ENCODE measurements at places on chromosomes 3 and 15. TPM values are rescaled to one million over a fixed set of nuclear protein-coding genes. Genes with fewer than 3 reads are reported as not detected.

Gene CCDC39
- total RNA-seq: not detected

Gene SERPINI2
- not detected for total RNA-seq

Gene PLSCR2
- not detected for total RNA-seq

Gene GREM1
- total RNA-seq: 58.2 TPM

Gene AGBL1
- total RNA-seq: not detected

Gene MESP2
- total RNA-seq: 0.15 TPM

Gene SPTBN5
- 15.0 TPM for total RNA-seq

Gene EFHB
- total RNA-seq: not detected

Gene TRAIP
- total RNA-seq: 2.7 TPM

Gene PXK
- 21.9 TPM for total RNA-seq

Gene TMEM212
- not detected for total RNA-seq

Gene CCR3
- total RNA-seq: not detected

Gene PLXNA1
- total RNA-seq: 50.0 TPM

Gene GABRA5
- not detected for total RNA-seq

Gene GPR87
- 0.53 TPM for total RNA-seq

Gene CPA3
- total RNA-seq: not detected

Gene GLDN
- total RNA-seq: not detected

Gene VEPH1
- 80.8 TPM for total RNA-seq

Gene INKA1
- 29.6 TPM for total RNA-seq

Gene KLHL18
- 23.9 TPM for total RNA-seq

Gene RTP3
- total RNA-seq: not detected

Gene SLC51A
- not detected for total RNA-seq

Gene CMTM8
- 2.7 TPM for total RNA-seq

Gene LMAN1L
- not detected for total RNA-seq

Gene ACKR4
- total RNA-seq: 0.64 TPM

Gene SKOR1
- 0.19 TPM for total RNA-seq

Gene GOLGB1
- 50.5 TPM for total RNA-seq
